ENCODE measurements at places on chromosomes 5 and 9.

- no peak for DNase-seq
Measured at GRCh38 chr5:21831145-21831787, 1021.9 kb downstream of the CDH12 start.

DNA sequence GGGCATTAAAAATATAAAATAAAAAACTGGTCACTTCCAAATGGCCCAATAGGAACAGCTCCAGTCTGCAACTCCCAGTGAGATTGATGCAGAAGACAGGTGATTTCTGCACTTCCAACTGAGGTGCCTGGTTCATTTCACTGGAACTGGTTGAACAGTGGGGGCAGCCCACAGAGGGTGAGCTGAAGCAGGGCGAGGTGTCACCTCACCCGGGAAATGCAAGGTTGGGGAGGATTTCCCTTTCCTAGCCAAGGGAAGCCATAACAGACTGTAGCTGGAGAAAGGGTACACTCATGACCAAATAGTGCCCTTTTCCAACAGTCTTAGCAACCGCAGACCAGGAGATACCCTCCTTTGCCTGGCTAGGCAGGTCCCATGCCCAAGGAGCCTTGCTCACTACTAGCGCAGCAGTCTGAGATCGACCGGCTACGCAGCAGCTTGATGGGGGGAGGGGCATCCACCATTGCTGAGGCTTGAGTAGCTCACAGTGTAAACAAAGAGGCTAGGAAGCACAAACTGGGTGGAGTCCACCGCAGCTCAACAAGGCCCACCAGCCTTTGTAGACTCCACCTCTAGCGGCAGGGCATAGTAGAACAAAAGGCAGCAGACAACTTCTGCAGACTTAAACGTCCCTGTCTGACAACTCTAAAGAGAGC lies 12.7 kb downstream of the RLN1 start:
- DNase-seq = peak; percentile 88

GRCh38 chr5:79151942-79152671 lies 40.5 kb downstream of the BHMT start:
- DNase-seq = no peak

GRCh38 chr5:9596171-9596780 lies 33.9 kb downstream of the TAS2R1 start:
- DNase-seq = no peak

GRCh38 chr5:153985498-153985897 lies 53.2 kb downstream of the FAM114A2 start:
- DNase-seq = no peak

DNA sequence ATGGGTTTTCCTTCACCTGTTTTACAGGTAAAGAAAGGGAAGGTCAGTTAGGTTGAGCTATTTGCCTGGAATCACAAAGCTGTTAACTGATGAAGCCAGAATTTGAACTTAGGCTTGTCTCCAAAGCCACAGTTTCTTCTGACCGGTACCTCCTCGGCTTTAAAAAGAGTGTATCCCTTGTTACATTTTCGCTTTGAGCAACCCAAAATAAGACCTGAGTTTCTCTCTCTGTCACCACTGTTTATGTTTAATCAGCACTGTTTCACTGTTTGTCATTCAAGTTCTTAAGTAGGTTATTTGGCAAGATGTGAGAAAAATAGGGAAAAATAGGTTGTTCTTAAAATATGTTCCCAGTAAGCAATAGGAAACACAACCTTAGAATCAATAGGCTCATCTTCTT lies 84.6 kb downstream of the VCAN start:
- DNase-seq = no peak

DNA sequence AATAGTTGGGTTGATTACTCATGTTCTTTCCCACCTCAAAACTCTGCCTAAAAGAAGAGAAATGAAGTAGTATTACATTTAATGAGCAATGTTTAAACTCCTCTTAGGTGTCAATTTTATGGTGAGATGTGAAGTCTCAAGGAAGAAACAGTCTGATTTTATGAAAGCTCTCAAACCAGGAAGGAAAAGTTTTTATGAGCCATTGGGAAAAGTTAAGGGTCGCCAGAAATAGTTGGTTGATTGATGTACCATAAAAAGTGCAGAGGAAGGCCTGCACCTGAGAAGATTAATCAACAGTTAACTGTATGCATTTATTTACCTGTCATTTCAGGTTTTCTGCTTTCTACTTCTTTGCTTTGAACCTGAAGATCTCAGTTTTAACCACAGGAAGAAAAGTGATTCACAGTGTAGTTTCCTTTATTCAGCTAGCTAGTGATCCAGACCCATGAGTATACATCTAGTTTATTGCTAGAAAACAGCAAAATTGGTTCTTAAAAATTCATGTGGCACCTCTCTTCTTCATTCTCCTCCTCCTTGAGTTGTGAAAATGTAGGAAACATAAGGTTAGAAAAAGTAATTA lies 133.1 kb downstream of the CSNK1G3 start:
- no peak for DNase-seq

- DNase-seq = no peak
Measured at GRCh38 chr9:101158361-101158760, 129.8 kb downstream of the PLPPR1 start.

DNA sequence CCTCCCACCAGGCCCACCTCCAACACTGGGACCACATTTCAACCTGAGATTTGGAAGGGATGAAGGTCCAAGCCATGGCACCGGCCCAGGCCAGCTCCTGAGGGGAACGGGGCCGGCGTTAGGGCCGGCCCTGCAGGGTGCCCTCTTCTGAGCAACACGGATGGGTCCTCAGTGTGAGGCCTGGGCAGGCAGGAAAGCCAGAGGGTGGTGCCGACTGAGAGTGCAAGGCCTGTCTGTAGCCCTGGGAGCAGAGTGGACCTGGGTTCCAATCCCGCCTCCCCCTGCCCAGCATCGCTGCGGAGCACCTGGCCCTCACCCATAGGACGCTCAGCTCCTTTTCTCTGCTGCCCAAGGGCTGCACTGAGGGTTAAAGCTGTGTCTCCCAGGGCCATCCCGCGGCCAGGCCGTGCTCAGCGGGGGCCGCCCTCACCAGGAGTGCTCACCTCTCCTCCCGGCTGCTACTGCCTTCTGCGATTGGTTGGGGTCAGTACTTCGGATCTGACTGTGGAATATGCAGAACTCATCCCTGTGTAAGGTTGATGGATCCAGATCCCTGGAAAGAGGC lies 44.1 kb upstream of the FCN2 start:
- DNase-seq = no peak

- no peak for DNase-seq
Measured at GRCh38 chr9:33148367-33149014, 18.6 kb downstream of the B4GALT1 start.

DNA sequence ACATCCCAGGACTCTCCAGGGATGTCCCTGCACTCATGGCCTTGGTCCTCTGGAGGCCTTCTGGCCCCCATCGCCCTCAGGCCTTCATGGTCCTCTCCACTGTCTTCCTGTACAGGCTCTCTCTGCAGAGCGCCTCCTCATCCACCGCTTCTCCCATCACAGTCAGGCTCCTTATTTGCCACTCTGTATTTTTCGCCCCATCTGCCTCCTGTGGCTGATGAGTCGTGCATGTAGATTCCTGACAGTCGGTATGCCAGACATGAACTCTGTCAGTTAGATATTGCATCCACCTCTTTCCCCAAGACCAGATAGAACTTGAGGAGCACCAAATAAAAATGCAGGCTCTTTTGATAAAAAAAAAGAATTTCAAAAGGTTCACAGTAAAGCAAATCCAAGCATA lies 362.8 kb downstream of the IRX1 start:
- DNase-seq = no peak

DNA sequence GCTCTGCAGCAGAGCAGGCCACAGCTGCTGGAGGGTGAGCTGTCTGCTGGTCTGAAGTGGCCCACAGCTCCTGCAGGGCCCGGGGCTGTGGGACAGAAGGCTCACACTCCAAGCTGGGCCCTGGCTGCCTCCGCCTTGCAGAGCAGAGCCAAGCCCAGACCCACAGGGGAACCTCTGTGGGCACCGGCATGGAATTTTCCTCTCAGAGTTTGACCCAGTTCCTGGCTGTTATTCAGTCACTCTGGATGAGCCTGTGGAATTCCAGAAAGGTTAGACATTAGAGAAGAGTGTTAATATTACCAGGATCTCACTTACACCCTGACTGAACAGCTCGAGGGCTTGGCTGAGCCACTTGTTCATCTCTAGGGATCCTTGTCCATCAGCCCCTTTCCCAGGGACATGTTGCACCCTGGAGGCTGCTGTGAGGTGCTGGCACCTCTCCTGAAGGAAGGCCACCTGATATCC lies 17.5 kb downstream of the IL9 start:
- no peak for DNase-seq

DNA sequence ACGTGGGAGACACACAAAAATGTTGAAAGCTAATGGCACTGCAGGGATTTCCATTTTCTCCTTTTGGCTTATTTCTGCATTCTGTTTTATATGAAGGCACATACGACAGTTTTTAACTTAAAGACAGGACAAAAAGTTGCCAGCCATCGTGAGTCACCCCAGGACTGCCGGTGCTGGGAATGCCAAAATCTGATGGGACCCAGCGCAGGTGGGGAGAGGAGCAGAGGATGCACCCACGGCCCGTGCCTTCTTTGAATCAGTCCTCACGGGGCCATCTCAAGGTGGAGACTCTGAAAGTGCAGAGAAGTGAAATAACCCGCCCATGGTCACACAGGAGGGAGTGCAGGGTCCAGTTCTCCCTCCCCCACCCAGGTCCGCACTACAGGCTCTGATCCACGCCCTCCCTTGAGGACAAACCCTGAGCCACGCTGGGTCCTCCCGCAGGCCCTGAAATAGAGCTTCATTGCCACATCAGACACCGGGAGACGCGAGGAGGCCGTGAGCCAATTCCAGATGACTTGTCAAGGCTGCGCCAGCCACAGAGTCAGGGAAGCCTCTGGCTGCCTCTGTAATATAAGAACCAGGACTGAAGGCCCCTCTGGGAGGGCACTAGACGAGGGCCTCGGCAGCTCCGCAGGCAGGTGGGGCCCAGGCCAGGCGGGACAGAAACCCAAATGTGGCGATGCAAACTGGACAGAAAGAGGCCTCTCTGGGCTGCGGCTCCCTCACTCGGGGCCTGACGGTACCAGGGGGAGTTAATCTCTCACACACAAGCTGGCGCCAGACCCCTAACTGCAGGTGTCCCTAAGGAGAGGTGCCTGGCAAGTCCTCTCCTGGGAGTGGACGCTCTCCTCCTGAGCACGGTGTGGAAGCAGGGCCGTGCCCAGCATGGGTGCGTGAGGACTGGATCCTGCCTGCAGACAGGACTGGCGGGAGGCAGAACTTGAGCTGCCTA lies 22.9 kb downstream of the ADAMTS2 start:
- no peak for DNase-seq

DNA sequence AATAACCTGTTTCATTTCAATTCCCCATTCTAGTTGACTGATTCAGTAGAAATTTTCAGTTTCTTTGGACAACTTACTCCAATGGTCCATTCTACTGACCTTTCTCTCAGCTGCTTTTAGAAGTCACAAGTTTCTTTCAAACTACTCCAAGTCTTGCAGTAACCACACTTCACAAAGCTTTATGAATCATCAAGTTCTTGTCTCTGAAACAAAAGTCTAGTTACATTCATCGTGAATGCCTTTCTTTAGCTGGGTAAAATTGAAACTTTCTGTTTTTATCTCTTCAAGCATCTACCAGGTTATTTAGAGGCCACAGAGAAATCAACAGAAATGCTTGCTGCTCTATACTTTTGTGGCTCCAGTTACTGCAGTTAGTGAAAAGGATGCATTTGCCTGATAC lies 405.4 kb downstream of the TMEM232 start:
- DNase-seq = no peak

- no peak for DNase-seq
Measured at GRCh38 chr5:113118765-113119164, 142.2 kb downstream of the DCP2 start.

GRCh38 chr5:146283344-146283761 lies 55.3 kb upstream of the POU4F3 start:
- no peak for DNase-seq

- DNase-seq = no peak
Measured at GRCh38 chr9:4012441-4012840, 287.4 kb downstream of the GLIS3 start.

DNA sequence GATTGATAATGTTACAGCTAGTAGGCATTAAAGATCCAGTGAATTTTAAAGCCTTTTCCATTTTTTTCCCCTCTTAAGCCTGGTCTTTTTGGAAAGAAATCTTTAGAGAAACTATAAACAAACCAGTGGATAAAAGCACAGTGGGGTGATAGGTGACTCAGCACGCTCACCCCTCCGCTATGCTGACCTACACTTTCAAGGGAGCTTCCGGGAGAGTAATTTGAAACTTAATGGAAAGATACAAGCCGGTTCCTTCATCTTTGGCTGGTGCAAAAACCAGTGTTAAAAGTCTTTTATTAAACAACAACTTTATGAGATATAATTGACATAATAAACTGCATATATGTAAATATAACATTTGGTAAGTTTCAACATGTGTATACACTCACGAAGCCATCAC lies 27.0 kb upstream of the ALDOB start:
- DNase-seq = no peak

DNA sequence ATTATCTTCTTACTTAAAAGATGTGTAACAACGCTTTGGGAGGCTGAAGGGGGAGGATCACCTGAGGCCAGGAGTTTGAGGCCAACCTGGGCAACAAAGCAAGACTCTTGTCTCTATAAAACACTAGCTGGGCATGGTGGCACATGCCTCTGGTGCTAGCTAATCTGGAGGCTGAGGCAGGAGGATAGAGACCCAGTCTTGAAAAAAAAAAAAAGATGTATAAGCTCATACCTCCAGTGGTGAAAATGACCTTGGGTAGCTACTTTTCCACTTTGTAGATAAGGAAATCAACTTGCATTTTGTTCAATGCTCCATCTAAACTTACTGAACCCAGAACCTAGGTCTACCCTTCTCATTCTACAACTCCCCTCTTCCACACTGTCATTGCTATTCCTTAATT lies 16.6 kb downstream of the ARRDC3 start:
- DNase-seq = no peak

- no peak for DNase-seq
Measured at GRCh38 chr9:38033941-38034340, 35.1 kb downstream of the SHB start.

DNA sequence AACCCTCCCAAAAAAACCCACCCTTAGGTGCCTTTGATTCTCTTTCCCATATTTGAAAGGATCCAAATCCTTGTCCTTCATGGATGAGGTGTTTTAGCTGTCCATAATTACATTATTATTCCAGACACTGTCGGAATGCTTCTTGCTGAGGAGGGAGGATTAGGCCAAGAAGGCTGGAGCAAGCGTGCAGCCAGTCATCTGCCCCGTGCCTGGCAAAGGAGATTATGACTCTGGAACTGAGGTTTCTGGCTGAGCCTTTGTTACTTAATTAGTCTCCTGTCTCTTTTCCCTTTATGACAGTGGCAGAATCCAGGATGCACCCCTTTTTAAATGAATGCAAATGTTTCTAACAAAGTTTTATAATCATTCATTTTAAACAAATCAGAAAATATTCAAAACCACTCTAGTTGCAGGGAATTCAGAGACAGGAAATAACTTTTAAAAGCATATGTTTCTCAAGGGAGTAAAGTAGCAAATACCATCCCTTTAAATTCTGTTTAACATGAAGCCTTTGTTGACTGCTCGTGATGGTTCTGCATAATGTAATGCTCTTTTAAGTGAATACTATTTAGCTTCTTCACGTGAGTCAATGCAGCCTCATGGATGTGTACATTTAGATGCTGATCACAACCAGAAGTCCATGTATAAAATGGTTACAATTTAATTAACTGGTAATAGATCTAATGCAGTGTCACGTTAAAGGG lies 69.8 kb downstream of the GALNT10 start:
- no peak for DNase-seq

Data from CD8-positive, alpha-beta memory T cell (primary cell).